GM12878 (cell line): ENCODE measurements at places on chromosomes 7 and 10. TPM values are rescaled to one million over a fixed set of nuclear protein-coding genes. Genes with fewer than 3 reads are reported as not detected.

GRCh38 chr7:79933144-79933543 is 201.5 kb upstream of the GNAI1 start:
- no peaks in the 10 kb centered on the region for H3K27me3 ChIP-seq
- no peak for DNase-seq
- H3K27ac ChIP-seq: no peak overlapping the region
- no peak overlapping the region for H3K4me3 ChIP-seq
- H3K4me1 ChIP-seq: no peaks in the 10 kb centered on the region

- no peak overlapping the region for H3K4me3 ChIP-seq
- no peaks in the 10 kb centered on the region for H3K36me3 ChIP-seq
- H3K4me1 ChIP-seq: peaks cover 4% of the 10 kb centered on the region; the same call in 1 of the 2 replicates
- no peak overlapping the region for H3K27ac ChIP-seq
- no peak for DNase-seq
These were observed 15.8 kb downstream of the SCIN start for GRCh38 chr7:12586271-12586670.

GRCh38 chr7:129569811-129570215 is 41.7 kb upstream of the NRF1 start:
- H3K27ac ChIP-seq: no peak overlapping the region
- H3K36me3 ChIP-seq: no peaks in the 10 kb centered on the region
- no peak for DNase-seq
- no peaks in the 10 kb centered on the region for H3K4me1 ChIP-seq
- no peaks in the 10 kb centered on the region for H3K27me3 ChIP-seq
- H3K4me3 ChIP-seq: no peak overlapping the region

- H3K4me1 ChIP-seq: peaks cover 29% of the 10 kb centered on the region
- DNase-seq: no peak
- no peak overlapping the region for H3K4me3 ChIP-seq
- H3K27ac ChIP-seq: no peak overlapping the region
These were observed 11.0 kb downstream of the ZMIZ1 start for GRCh38 chr10:79079490-79080355.

DNA sequence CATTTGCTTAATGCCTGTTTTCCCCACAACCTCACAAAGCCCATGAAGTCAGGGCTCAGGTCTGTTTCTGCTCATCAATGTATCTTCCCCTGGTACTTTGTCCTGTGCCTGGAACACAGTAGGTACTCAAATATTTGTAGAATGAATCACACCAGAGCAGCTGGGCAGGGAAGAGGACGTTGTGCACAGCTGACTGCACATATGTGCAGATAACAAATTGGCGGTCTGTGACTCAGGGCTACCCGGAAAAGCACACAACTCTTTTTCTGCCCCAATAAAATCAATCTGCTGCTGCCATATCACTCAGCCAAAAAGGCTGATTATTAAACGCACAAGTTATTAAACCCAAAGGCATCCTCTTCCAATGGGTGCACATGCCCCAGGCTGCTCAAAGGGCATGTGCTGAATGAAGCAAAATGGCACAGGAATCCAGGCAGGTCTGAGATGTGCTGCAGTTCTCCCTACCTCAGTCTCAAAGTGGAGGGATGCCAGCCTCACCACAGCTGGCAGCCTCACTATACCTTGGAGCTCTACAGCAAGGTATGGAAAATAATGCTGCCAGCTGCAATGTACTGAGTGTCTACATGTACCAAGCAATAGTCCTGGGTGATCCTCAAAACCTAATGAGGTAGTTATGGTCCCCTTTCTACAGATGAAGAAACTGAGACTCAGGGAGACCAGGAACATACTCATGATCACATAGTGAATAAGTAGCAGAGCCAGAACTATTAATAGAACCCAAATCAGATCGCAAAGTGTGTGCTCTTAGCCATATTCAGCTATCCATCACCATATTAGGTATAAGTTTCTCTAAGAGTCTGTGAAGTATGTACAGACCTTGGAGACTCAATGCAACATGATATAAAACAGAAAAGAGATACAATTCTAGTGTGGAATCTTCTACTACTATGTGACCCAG is 43.4 kb downstream of the SORBS1 start:
- no peak overlapping the region for H3K27ac ChIP-seq
- no peak overlapping the region for H3K4me3 ChIP-seq

GRCh38 chr10:13180788-13181187 is 19.4 kb downstream of the MCM10 start:
- peaks cover 22% of the 10 kb centered on the region for H3K36me3 ChIP-seq
- H3K4me3 ChIP-seq: no peak overlapping the region
- H3K27me3 ChIP-seq: no peaks in the 10 kb centered on the region
- H3K4me1 ChIP-seq: peaks cover 3% of the 10 kb centered on the region; the same call in 1 of the 2 replicates
- DNase-seq: peak; percentile 21

DNA sequence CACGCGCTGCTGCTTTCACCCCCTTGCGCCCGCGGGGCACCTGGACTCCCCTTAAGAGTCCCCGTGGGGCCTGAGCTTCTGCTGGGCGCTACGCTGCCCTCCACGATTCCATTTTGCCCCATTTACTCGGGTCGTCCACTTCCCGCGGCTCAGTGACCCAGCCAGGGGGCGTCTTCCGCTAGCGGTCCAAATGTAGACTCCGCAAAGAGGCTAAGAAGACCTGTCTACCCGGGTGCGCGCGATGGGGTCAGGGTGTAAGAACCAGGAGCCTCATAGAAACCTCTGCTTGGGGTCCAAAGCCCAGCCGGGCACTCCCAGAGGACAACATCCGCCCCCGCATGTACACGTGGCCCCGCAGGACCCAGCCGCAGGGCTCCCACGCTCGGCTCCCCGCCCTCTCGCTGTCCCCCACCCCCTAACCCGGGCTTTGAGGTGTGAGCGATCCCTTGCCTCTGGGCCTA is 5.2 kb upstream of the HMX2 start:
- no peak overlapping the region for H3K27ac ChIP-seq
- no peak overlapping the region for H3K4me3 ChIP-seq
- H3K4me1 ChIP-seq: peaks cover 4% of the 10 kb centered on the region; the same call in 1 of the 2 replicates
- H3K36me3 ChIP-seq: no peaks in the 10 kb centered on the region
- DNase-seq: no peak

PVRIG gene
- 27.4 and 27.7 TPM in 2 replicates for total RNA-seq

DNA sequence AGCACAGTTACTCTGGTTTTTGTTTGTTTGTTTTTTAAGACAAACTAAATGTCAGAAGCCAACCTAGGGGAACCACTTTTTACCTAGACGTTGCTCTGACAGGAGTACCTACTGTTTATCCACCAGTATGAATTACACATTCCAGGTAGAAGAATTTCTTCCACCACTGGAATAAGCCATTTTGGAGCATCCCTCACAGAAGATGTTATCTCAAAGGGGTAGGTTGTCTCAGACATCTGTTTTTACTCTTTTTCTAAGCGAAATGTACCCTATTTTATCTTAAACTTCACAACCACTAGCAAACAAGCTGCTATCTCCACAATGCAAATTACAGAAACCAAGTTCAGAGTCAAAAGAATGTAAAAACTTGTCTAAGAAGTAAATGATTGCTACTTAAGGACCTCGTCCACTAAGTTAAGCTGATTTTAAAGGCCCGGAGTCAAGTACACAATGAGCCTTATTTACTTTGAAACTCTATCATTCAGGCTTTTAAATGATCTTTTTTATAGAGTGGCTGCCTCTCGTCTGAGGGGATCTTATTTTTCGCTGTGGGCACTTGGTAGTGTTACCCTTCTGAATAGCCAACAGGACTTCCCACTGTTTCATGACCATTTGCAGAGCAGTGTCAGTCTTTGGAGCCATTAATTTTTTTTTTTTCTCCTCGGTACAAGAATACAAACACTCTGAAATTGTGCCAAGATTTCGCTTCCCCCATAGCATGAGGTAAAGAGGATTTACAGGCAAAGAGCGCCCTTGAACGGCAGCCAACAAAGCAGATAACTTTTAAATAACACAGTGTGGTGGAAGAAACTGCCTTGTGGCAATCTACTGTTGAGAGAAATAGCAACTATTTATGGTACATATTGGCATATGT is 15.7 kb upstream of the ARMC3 start:
- no peaks in the 10 kb centered on the region for H3K4me1 ChIP-seq
- no peaks in the 10 kb centered on the region for H3K27me3 ChIP-seq
- no peak overlapping the region for H3K4me3 ChIP-seq
- DNase-seq: no peak
- no peak overlapping the region for H3K27ac ChIP-seq

- no peak overlapping the region for H3K27ac ChIP-seq
- DNase-seq: no peak
- H3K27me3 ChIP-seq: no peaks in the 10 kb centered on the region
- no peak overlapping the region for H3K4me3 ChIP-seq
- no peaks in the 10 kb centered on the region for H3K36me3 ChIP-seq
These were observed 408.0 kb downstream of the RPS24 start for GRCh38 chr10:78441694-78442093.

KEL gene
- total RNA-seq: 0.28 and 1.7 TPM in 2 replicates

RINT1 gene
- 14.9 and 17.2 TPM in 2 replicates for total RNA-seq

- H3K27me3 ChIP-seq: no peaks in the 10 kb centered on the region
- DNase-seq: no peak
These were observed 293.0 kb upstream of the AKR1E2 start for GRCh38 chr10:4532976-4533375.

NPSR1 gene
- not detected in 2 replicates for total RNA-seq

PLXNA4 gene
- 0.03 TPM in 1 of 2 replicates, not detected in the other for total RNA-seq

SEMA3D gene
- not detected in 2 replicates for total RNA-seq

EVX1 gene
- total RNA-seq: not detected in 2 replicates

- H3K4me3 ChIP-seq: peak within 1 kb of the TSS; percentile 71
- DNase-seq: no peak
- peak within 1 kb of the TSS; percentile 68 for H3K27ac ChIP-seq
- peaks cover 6% of the 10 kb centered on the region; the same call in 1 of the 2 replicates for H3K4me1 ChIP-seq
- no peaks in the 10 kb centered on the region for H3K27me3 ChIP-seq
- H3K36me3 ChIP-seq: peaks cover 1% of the 10 kb centered on the region
These were observed at the start of gene PCBD1 for GRCh38 chr10:70887804-70888800. Gene PCBD1 (minus strand): TSS chr10:70888565. CDS start chr10:70888533, 32 bp downstream.

GRCh38 chr7:36223851-36224250 is 70.8 kb downstream of the EEPD1 start:
- no peak overlapping the region for H3K27ac ChIP-seq
- no peaks in the 10 kb centered on the region for H3K4me1 ChIP-seq
- H3K4me3 ChIP-seq: no peak overlapping the region
- H3K36me3 ChIP-seq: no peaks in the 10 kb centered on the region
- no peak for DNase-seq
- no peaks in the 10 kb centered on the region for H3K27me3 ChIP-seq

EGR2 gene
- 24.8 and 28.2 TPM in 2 replicates for total RNA-seq

- DNase-seq: no peak
- no peak overlapping the region for H3K4me3 ChIP-seq
- no peaks in the 10 kb centered on the region for H3K36me3 ChIP-seq
These were observed 132.0 kb upstream of the SVIL start for GRCh38 chr10:29766753-29767152.

DNA sequence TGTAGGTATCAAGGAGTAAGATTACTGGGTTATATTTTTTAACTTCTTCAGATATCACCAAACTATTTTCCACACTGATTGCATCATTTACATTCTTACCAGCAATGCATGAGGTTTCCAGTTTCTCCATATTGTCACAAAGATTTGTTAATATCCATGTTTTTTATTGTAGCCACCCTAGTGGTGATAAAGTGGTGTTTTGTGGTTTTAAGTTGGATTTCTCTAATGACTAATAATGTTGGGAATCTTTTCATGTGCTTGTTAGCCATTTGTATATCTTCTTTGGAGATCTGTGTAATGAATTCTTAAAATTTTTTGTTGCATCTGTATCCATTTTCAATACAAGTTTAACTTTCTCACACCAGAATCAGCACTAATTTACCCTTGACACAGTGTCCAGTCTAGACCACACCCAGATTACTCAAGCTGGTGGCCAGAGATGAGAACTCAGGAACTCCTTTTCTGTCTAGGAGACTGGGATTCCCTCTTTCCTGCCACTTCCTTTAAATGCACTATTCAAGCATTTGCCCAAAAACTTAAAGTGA is 67.0 kb upstream of the PLXDC2 start:
- no peak overlapping the region for H3K27ac ChIP-seq
- H3K4me1 ChIP-seq: no peaks in the 10 kb centered on the region
- no peaks in the 10 kb centered on the region for H3K27me3 ChIP-seq
- DNase-seq: no peak

DNA sequence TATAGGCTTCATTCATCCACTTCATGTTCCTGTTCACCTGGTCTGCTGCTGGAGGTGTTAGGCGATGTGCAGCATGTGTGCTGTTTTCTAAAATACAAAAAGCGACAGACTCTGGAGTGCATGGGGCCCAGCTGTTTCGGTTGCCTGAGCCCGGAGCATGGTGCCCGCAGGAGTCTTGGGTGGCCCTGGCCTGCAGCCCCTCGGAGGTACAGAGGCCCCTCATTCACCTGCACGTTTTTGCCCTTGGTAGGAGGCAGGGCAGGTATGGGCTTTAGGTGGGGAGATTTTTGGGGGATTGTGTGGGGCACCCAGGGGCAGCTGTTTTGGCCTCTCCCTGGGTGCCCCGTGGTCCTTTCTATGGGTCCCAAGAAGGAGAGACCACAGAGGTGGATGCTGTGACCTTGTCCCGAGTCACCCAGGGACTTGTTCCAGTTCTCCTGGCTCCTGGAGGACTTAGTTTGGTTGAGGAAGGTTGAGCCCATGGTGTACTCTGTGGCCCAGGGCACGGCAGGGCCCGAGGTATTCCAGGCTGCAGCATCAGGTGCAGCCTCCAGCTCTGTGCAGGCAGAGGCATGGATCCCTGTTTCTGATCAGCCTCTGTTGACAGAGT is 130.7 kb downstream of the TRRAP start:
- H3K27me3 ChIP-seq: no peaks in the 10 kb centered on the region
- H3K4me1 ChIP-seq: peaks cover 11% of the 10 kb centered on the region
- no peak overlapping the region for H3K27ac ChIP-seq
- no peak for DNase-seq
- H3K36me3 ChIP-seq: peaks cover 64% of the 10 kb centered on the region

STK31 gene
- 0.21 TPM in 2 replicates for total RNA-seq

- H3K27ac ChIP-seq: no peak overlapping the region
- DNase-seq: no peak
- H3K27me3 ChIP-seq: no peaks in the 10 kb centered on the region
- peaks cover 16% of the 10 kb centered on the region for H3K4me1 ChIP-seq
These were observed 15.1 kb downstream of the LRRC20 start for GRCh38 chr10:70367195-70367796.

BMI1 gene
- 29.1 and 29.4 TPM in 2 replicates for total RNA-seq

CALML3 gene
- not detected in 2 replicates for total RNA-seq

- no peaks in the 10 kb centered on the region for H3K27me3 ChIP-seq
- H3K27ac ChIP-seq: no peak overlapping the region
- peak overlapping the region; percentile 10; the same call in 1 of the 2 replicates for H3K4me3 ChIP-seq
- DNase-seq: peak; percentile 28
These were observed 31.2 kb downstream of the SMNDC1 start for GRCh38 chr10:110273474-110273873.

ZNF488 gene
- not detected in 2 replicates for total RNA-seq
